ENCODE measurements at places on chromosomes 4 and X. TPM values are rescaled to one million over a fixed set of nuclear protein-coding genes. Genes with fewer than 3 reads are reported as not detected.

The TMEM271 gene
- 0.31 TPM for total RNA-seq

The NSUN7 gene
- 28.9 TPM for total RNA-seq

The F9 gene
- 0.18 TPM for total RNA-seq

The UGT2B17 gene
- 0.14 TPM for total RNA-seq

The MRPS18C gene
- 60.3 TPM for total RNA-seq

The GPRASP1 gene
- 2.0 TPM for total RNA-seq

DNA sequence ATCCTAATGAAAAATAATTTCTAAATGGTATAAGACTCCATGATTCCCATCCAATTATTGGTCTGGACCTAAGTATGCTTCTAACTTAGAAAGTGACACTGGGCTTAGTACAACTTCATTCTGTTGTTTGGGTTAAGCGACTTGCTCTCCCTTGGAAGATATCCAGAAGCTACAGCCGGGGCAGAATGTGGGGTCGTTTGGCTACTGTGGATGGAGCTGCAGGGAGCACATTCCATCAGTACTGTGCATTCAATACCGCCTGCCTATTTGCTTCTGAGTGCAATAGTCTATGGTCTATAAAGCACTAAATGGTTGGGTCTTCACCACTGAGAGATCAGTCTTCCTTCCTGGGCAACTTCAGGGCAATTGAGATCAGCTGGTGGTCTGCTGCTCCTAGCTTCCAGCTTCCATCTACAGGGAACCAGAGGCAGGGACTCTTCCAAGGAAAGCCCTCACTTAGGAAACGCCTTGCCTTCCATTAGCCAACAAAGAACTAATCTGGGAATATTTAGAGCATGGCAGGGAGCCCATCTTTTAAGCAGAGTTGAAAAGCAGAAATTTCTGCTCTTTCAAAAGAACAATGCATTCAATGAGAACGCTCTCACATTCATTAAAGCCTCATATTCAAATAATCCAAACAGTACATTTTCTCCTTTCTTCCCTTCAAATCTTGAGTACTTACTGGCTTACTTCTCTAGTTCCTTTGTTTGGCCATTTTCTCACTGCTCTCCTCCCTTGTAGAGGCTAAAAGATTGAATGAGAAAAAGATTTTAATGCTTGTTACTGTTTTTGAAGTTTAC lies 1049.9 kb upstream of the TENM3 start:
- DNase-seq: no peak

DNA sequence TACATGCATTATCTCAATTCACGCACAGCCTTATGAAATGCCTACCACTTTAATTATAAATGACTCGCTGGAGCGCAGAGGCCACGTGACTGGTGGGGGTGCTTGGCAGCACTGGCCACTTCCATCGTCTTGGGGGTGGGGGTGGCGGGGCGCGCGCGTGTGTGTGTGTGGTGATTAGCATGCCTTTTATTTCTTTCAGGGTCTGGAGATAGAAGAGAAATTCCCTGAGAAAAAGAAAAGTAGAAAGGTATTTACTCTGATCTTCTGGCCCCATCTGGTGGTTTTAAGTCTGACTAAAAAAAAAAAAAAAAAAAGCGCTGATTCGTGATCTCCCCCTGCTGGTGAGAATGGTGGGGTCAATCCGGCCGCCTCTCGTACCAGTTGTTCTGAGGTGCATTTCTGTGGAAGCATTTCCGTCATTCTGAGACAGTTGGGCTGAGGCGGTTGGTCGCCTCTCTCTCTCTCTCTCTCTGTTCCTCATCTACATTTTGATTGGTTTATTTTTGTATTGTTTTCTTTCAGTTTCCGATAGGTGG lies at the start of gene CCNB3:
TSS of gene CCNB3 (plus strand) at position 402 of the 536 bp plus-strand sequence. CDS start 80,399 bp downstream, outside the sequence.
- DNase-seq: peak; percentile 54

DNA sequence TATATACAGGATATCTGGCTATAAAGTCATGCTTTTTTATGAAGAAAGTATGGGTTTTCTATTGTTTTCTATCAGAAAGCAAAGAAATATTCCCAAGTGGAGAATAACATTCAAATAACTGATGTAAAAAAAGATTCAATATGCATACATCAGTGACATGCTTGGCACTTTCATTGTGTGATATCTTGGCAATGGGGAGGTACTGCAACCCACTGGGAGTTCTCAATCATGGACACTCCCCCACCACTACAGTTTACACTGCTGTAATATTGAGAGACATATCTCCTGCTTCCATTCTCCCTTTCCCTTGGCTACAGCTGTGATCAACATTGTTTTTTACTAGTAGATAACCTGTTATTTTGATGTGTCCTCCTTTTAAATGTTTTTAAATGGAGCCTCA lies 257.8 kb downstream of the CAMK2D start:
- DNase-seq: no peak

- no peak for DNase-seq
These were observed 4.4 kb downstream of the ANAPC10 start for GRCh38 chr4:145093638-145094037.

- DNase-seq: no peak
These were observed 876 bp downstream of the KLHL2 start for GRCh38 chr4:165208221-165208652.

DNA sequence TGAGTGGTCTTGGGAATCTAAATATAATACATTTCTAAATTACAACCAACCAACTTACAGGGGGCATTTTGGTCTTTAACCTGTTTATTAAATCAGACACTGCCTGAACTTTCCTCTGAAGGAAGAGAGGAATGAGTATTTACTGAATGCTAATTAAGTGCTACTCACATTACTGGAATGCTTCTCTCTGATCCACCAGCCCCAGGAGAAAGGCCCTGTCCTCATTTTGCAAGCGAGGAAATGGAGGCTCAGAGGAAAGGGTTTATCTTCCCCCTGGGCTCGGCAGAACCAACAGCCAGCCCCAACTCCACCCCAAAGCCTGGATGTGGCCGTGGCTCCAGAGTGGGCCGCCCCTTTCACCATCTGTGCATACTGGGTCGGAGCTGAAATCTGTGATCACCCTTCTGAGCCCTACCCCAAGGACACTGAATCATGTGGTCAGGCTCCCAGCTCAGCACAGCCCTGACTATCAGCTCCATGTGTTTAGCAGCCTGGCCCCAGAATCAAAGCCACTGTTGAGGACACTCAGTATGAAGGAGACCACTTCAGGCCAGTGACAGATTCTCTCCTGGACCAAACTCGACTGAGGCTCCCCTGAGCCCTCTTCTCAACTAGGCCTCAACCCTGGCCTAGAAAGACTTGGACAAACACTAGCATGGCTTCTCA lies 56.7 kb upstream of the ENPP6 start:
- no peak for DNase-seq

DNA sequence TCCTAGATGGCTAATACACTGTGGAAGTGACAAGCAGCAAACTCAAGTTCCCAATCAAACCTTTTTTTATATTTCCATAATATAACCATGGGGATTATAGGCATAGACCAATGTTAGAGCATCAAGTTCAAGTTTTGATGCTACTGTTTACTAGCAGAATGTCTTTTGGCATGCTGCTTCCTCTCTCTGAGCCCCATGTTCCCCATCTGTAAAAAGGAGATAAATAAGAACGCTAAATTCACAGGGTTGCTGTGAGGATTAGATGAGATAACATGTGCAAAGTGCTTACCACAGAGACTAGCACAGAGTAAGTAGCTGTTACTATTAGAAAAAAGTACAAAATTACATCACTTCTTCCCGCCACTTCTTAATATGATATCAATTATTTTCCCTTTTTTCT lies 18.0 kb downstream of the MBNL3 start:
- no peak for DNase-seq

DNA sequence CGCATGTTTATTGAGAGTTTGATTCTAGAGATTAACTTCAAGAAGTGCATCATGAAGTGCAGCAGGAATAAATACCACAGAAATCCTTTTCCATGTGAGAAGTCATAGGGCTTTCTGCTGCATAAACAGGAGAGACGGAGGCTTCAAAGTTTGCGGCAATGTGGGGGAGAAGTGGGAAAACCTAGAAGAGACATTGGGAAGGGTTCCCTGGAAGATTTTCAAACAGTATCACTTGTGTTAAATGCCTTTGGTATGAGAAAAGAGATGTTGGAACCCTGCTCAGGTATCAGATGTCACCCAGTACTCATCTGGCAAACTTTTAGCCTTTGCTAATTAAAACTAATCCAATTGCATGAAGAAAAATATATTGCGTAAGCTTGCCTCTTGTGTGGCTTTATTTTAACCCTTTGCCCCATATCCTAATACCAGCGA lies 15.4 kb downstream of the NHS start:
- no peak for DNase-seq

DNA sequence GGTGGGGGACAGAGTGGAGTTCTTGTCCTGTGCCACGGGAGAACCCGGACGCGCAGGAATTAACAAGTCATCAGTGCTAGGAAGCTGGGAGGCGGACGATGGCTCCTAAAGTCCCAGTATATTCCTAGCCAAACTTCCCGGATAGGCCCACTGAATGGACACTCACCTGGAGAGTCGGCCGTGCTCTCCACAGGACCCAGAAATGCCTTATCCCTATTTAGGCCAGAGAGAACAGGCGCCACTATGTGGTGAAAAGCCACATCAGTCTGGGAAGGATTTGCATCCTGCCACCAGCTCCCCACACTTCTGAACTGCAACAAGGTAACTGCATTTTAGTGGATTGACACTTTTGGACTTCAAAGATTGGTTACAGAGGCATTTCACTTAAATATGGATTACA lies 1.1 kb downstream of the CFAP299 start:
- peak; percentile 45 for DNase-seq

- no peak for DNase-seq
These were observed 48.0 kb downstream of the MRPL1 start for GRCh38 chr4:77910676-77911075.

DNA sequence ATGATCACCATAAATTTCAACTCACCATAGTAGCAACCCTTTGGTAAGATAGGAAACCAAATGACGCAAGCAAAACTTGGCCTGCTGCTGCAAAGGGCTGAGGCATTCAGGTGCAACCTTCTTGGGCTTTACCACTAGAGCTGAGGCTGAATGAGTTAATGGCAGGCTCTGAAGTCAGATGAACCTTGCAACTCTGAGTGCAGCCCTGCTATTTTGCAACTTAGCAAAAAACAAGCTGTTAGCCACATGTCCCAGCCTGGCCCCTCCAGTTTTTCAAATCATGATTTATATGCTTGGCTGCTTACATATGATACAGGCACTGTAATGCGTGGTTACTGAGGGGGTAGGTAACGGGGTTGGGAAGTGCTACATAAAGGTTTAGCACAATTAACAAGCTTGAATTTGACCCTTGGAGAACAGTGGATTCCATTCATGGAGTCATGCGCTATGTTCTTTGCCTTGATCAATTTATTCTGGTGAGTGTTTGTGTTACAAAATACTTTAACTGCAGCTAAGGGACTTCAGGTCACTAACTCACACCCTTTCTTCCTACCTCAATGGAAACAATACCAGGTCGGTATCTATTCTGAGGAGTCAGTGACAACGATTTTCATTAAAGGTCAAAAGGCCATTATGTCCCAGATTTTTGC lies 80.5 kb upstream of the PPARGC1A start:
- no peak for DNase-seq

DNA sequence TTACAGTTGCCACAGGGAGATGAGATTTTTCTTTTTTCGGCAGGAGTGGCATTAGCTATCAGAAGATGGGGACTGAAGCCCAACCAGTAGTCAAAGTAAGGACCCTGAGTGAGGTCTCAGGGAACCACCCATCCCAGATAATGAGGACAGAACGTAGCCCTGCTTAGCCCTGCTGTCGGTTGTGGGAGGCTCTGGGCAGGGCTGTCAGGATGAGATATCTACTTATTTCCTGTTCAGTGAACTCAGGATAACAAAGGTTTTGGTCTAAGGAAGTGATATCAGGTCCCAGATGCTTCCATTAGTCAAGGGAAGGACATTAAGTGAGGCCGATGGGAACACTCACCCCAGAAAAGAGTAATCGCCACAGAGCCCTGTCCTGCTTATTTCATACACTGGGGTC lies 2.3 kb downstream of the MAGEB16 start:
- no peak for DNase-seq

DNA sequence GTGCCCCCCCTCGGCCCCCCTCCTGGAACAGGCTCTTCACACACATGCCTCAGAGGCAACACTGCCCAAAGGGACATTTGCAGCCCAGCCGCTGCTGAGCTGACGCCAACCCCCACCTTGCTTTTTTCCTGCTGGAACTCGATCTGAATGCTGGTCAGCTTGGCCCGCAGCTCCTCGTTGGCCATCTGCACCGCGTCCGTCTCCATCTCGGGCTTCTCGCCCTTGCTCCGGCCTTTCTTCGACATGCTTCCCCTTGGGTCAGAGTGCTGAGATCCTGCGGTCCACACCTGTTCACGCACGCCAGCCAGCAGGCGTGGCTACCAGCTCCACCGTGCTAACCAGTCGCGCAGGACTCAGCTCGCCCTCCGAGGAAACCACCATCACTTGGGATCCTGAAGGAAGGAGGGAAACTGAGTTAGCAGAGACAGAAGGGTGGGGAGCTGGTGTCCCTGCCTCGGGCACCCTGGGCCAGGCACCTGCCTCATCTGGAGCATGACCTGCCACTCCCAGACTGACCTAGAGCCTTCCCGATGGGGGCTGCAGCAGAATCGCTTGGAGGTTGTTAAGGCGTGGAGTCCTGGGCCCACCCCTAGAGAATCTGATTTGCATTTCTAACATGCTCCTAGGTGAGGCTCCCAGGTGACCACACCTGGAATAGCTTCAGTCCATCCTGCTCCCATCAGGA lies 87.6 kb downstream of the JAKMIP1 start:
- no peak for DNase-seq

DNA sequence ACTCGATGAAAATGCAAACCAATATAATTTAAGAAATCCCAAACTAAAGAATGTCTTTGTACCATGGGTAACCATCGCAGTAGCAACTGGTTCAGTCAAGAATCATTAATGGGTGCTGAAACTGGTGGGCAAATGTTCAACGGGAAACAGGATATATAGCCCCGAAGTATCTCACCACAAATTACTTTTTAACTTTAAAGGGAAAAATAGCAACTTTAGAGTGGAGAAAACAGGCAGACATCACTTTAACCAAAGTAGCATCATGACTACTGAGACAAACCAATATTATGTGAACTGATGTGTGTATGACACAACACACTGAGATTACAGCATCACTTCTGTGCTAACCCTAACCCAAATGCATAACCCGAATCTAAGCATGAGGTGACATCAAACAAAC lies 33.8 kb upstream of the SLAIN2 start:
- DNase-seq: no peak

GRCh38 chrX:30533266-30533665 lies 44.3 kb downstream of the TASL start:
- no peak for DNase-seq

- no peak for DNase-seq
These were observed 76.6 kb downstream of the FREM3 start for GRCh38 chr4:143623896-143624295.

DNA sequence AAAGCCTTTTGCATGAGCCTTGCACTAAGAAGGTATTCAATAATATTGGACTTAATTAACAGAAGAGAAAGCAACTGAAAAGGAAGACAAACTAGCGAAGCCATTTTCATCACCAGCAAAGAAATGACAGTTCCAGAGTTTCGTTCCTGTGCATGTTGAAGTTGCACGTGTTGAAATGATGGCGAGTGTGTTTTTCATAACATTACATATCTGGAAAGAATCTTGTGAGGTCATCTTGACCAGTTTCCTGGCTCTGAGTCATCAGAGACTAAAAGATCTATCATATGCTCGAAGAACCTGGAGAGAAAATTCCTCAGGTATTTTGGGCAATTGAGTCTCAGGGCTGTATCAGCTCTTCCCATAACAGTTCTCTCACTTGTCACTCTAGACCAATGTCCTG lies 106.2 kb upstream of the MAML3 start:
- DNase-seq: no peak

- DNase-seq: no peak
These were observed 42.2 kb upstream of the HMGB3 start for GRCh38 chrX:150940844-150941495.

- no peak for DNase-seq
These were observed 108.0 kb downstream of the TMEM131L start for GRCh38 chr4:153573881-153574802.

Measured in WTC11 (cell line).